ENCODE measurements at places on chromosomes 13 and 19. TPM values are rescaled to one million over a fixed set of nuclear protein-coding genes. Genes with fewer than 3 reads are reported as not detected.

DNA sequence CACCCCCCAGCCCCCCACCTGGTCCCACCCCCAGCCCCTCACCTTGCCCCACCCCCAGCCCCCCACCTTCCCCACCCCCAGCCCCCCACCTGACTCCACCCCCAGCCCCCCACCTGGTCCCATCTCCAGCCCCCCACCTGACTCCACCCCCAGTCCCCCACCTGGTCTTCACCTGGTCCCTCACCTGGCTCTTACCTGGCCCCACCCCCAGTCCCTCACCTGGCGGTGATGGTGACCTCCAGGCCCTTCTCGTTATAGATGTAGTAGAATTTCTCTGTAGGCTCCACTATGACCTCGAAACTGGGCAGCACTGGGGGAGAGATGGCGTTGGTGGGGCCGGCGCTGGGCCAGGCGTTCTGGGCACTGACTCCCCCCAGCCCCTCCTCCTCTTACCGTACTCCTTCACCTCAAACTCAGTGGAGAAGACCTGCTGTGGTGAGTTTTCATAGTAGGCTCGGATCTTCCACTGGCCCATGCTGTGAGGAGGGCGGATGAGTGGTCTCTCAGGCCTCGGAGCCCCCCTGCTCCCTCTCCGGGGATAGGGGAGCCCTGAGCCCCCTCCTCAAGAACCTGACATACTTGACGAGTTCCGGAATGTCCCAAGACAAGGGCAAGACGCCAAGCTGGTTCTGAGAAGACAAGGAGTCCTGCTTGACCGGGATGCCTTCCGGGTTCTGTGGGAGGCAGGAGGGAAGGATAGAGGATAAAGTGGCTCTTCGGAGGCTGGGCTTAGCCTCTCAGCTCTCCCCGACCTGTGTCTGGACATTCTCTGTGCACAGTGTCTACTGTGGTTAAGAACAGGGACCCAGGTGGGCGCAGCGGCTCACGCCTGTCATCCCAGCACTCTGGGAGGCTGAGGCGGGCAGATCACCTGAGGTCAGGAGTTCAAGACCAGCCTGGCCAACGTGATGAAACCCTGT is 6.4 kb downstream of the C3 start:
- no peak for DNase-seq

DNA sequence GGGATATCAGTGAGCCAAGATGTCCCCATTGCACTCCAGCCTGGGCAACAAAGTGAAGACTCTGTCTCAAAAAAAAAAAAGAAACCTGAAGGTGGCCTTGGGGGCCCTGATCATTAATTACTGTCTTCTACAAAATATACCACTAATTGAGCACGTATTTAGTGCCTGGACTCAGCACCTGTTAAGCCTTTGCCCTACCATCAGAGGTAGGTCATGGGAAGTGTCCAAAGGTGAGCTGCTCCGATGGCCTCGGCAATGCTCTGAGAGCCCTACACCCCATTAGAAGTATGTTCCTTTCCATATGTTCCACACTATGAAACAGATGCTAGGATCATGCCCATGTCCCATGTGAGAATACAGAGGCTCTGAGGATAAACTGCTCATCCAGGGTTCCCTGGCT is 20.9 kb downstream of the NOSIP start:
- DNase-seq = no peak

DNA sequence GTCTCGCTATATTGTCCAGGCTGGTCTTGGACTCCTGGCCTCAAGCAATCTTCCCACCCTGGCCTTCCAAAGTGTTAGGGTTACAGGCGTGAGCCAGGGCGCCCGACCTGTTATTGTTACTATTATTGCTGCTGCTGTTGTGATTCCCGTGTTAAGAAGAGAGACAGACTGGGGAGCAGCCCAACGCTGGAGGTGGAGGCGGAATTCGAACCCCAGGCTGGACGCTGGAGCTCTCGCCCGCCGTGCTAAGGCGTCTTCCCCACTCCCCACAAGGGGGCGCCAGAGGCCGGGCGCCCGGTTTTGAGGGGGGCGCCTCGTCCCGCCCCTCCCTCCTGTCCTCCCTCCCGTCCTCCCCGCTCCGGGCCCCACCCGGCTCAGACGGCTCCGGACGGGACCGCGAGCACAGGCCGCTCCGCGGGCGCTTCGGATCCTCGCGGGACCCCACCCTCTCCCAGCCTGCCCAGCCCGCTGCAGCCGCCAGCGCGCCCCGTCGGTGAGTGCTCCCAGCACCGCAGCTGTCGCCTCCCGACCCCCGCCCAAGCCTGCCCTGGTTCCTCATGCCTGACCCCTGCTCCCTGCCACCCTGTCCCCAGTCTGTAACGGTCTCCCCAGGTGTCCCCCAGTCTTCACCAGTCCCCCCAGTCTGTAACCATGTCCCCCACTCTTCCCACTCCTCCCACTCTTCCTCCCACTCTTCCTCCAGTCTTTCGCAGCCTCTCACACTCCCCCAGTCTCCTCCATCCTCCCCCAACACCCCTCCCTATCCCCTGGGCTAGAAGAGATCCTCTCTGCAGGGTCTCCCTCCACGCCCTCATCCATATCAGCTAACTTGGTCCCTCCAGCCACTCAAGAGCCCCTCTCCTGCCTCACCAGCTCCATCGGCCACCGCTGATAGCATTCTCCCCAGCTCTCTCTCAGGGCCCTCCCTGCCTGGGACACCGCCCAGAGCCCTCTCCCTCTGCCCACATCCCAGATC is at the start of gene EHD2:
TSS of gene EHD2 (plus strand) at position 377 of the 976 bp plus-strand sequence. CDS start 3,191 bp downstream, outside the sequence.
- no peak for DNase-seq

ZNF260 gene
- 27.8 TPM for total RNA-seq

- no peak for DNase-seq
Observed at GRCh38 chr19:49216071-49216470, 58.5 kb downstream of the TRPM4 start.

ZNF77 gene
- 4.0 TPM for total RNA-seq

- peak; percentile 86 for DNase-seq
Observed at GRCh38 chr13:60396783-60397703, at the start of gene TDRD3. Gene TDRD3, plus strand, starts transcription at chr13:60397220. Its CDS starts 145 bp downstream, at chr13:60397365.

DNA sequence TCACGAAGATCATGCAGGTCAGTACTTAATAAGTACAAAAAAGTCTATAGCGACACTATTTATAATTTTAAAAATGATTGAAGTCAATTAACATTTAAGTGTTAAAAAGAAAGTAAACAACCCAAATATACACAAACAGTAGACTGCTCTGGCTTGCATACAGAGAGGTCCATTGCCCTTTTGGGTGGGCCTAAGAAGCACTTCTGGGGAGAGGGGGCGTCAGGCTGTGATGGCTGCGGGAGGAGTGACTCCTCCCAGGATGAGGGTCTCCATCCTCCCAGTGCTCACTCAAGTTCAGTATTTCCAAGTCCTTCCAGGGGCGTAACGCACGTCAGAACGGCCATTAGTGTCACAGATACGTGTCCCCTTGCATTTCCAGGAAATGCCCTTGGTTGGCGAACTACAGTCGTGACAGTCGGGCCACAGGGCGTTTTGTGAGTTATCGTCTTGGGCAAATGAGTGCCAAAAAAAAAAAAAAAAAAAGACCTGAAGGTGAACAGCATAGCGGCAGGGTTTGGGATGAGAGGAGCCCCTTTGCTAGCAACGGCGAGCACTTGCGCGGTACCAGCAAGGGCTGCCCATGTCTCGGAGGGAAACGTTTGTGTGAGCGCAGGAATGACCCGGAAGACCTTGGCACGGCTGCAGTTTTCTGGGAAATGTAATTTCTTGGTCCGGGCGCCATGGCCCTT is at the start of gene SCGB2B2:
TSS of gene SCGB2B2 (minus strand) at position 463 of the 689 bp plus-strand sequence. CDS start 82,596 bp downstream, outside the sequence.
- DNase-seq = no peak

GRCh38 chr19:32406161-32407003 is 812 bp downstream of the DPY19L3 start:
- DNase-seq = no peak

GRCh38 chr19:1064661-1065605 is 2.0 kb upstream of the ARHGAP45 start:
- DNase-seq = no peak

PNMA8A gene
- 21.9 TPM for total RNA-seq

DNA sequence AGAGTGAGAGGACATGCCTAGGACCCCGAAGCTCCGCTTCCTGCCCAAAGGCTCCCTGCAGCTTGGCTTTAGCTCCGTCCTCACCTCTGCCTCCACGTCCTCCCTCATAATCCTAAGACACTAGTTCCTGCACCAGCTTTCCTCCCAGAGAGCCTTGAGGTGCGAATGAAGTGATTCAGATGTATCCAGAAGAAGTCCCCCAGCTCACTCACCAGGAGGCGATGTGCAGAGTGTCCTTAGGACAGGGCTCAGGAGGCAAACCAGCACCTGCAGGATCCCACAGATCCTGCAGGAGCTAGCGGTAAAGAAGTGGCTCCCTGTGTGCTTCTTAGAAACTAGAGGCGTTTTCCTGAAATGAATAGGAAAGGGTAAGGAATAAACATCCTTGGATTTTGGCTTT is 109.7 kb downstream of the HSPH1 start:
- DNase-seq = no peak

GRCh38 chr19:7226739-7227138 is 67.5 kb downstream of the INSR start:
- no peak for DNase-seq
